ENCODE measurements at places on chromosomes 4 and X.
A peak's percentile ranks its signal among the peaks of the same experiment; 100 is the strongest.

DNA sequence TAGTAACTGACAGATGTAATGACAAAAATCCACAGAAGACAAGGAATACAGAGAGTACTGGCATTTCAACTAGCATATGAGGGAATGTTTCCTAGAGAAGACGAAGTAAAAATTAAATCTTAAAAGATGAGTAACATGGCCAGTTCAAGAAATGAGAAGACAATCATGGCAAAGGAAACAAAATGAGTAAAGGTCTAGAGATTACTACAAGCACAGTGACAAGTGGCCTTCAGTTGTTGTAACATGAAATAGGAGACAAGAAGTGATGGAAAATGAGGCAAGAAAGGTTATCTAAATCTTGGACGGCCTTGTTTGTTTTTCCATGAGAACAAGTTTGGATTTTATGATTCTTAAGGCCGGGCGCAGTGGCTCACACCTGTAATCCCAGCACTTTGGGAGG, 81.0 kb downstream of the PPA2 start:
- no peak for DNase-seq

DNA sequence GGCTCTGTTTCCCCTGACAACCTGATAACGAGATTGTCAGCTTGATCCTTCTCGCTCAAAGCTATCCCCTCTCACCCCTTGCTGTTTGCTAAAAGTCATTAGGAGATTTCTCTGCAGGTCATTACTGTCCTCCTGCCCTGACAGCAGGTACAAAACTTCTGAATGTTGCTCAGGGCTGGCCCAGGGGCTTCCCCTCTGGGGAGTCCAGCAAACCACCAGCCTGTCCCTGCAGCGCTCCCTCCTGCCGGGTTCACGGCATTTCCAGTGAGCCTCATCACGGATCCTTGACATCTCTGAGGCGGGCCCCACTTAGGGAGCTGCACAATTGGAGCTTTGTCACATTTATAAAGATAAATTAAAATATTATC, 5.2 kb upstream of the SORCS2 start:
- peak; percentile 28 for DNase-seq

DNA sequence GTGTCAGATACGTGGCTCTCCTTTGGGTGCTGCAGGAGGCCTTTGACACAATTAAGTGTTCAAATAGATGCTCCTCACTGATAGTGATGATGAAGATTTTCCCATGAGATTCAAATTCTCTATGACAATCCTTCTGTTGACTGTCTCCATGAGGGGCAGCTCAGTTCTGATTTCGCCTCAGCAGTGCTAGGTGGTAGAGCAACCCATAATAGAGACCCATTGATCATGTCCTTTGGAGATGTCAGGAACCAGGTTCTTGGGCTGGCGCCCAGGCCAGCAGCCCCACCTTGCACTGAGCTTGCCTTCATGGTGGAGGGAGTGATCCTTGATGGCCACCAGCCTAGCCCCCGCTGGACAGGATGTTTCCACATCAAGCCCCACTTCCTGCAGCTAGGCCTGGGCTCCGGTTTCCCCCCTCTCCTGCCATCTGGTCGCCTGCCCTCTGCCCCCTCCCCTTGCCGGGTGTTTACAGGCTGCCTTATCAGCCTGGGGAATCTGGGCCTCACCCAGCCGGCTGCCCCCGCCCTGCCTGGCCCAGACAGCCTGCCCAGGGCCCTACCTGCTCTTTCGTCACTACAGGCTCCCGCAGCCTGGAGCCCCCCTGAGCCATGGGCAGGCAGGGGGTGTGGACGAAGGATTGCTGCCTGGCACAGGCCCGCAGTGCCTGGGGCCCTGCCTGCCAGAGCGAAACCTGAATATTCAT, 12.6 kb downstream of the ELF4 start:
- DNase-seq = no peak

DNA sequence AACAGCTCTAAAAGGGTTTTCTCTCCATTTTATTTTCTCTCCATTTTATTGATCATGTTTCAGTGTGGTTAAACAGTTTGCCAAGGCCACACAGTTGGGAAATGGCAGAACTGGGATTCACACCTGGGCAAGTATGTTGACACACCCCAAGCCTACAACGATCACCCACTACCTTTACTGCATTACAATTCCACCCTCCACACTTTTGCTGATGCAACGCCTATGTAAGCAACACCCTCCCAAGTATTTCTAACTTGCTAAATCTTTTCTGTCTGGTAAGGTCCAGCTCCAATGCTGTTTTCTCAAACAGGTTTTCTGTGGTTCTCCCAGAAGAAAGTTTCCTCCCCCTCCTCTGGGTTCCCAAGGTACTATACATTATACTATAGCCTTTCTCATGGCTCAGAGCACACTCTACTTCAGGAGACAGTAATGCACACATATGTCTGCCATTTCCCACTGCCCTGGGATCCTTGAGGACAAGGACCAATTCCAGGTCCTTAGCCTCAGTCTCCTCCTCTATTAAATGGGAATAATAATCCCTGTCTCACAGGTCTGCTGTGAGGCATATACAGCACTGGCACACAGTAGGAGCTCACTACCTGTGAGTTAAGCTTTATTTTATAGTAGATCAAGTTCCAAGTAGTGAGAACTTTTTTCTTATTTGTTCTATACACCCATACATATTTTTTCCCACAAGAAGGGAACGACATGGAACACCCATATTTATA, 27.9 kb downstream of the IQSEC2 start:
- no peak for DNase-seq

GRCh38 chr4:31518796-31519250, 798.7 kb downstream of the PCDH7 start:
- DNase-seq = no peak

GRCh38 chrX:48700951-48701653, 4.6 kb downstream of the SUV39H1 start:
- DNase-seq = no peak

DNA sequence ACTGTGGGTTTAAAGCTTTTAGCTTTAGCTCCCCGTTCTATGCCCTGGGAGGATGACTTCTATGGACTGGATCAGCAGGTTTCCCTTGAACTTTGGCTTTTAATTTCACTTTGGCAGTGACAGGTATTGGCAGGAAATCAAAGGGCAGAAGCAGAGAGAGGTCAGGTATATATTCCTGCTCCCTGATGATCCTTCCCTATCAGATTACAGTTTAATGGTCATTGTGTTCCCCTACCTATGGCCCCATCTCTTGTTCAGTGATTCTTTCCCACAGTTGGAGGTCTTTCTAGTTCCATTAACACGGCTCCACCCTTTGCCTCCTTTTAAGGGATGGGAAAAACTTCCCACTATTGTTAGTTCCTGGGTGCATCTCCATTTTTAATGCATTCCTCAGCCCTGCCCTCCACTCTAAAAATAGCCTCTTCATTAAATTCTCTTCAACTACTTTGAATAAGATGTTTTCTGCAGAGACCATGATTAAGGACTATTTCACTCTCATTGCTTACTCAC, 107.8 kb upstream of the TMEM47 start:
- no peak for DNase-seq

- no peak for DNase-seq
Observed at GRCh38 chr4:159175989-159176375, 73.1 kb downstream of the RAPGEF2 start.

GRCh38 chr4:11606078-11606477, 177.4 kb upstream of the HS3ST1 start:
- no peak for DNase-seq
